Fibroblast of pulmonary artery (primary cell): ENCODE measurements at places on chromosomes 5 and 9.
A peak's percentile ranks its signal among the peaks of the same experiment; 100 is the strongest.

GRCh38 chr9:128224877-128225276 is 21.7 kb downstream of the DNM1 start:
- no peak for DNase-seq

DNA sequence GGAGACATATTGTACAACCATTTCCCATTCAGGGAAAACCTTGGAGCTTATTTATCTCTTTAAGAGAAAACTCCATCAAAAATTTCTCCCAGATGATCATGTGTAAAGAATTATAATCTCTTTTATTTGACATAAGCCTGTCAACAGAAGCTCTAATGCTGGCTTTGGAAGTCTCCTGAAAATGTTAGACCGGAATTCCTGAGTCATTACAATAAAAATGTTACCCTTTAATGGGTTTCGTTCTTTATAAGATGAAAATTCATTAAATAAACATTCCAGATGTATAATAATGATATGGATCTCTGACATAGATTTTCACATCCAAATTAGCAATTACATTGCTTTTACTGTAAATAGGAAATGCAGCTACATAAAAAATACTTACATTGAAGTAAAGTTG is 1036.4 kb downstream of the EFNA5 start:
- DNase-seq, result no peak

- DNase-seq, result peak; percentile 55
Observed at GRCh38 chr5:113608113-113608596, 94.7 kb downstream of the YTHDC2 start.

DNA sequence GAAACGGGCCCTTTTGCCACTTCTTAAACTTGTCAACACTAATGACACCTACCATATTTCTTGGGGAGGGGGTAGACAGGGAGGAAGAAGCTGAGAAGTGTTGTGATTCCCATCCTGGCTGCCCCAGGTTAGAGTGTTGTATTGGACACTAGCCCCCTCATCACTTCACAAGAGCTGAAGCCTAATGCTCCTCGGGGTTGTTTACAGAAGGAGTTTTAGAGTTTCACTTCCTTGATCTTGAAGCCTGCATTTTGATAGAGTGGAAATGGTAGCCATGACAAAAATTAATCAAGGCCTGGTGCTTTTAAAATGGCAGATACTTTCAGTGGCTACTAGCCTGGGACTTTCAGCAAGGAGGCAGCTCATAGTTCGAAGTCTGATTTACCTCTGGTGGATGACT is 11.0 kb upstream of the FAM120AOS start:
- no peak for DNase-seq

- no peak for DNase-seq
Observed at GRCh38 chr9:89522959-89523285, 25.0 kb upstream of the SEMA4D start.

GRCh38 chr5:133818031-133818431 is 150.4 kb downstream of the C5orf15 start:
- peak; percentile 56 for DNase-seq
